Stimulated activated CD4-positive, alpha-beta T cell treated with anti-CD3 and anti-CD28 coated beads, TNF-alpha, amount 100 ng/mL, for 4 hours (primary cell): ENCODE measurements at places on chromosomes 12 and 14.

DNA sequence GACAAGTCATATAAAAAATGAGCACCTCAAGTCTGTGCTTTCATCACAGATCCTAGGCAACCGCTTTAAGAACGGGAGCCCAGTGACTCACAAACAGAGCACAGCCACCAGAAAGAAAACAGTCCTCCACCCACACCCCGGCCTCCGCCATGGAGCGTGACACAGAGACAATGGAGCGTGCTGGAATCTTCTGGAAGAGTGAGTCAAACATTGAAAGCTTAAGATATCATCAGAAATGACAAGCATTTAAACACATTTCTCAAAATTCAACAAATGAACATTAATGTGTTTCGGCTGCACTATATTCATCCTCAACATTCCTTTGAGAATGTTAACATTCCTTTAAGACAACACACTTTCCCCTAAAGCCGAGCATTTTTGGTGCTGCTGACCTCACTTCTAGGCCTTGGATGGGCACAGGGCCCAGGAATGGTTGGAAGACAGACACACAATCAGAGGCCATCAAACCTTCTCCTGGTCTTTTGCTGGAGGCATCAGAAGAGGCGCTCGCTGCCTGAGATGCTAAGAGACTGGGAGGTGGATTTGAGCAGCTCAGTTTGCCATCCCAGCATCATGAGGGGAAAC lies 23.6 kb upstream of the TMEM132D start:
- DNase-seq: no peak

- no peak for DNase-seq
These were observed 1385.8 kb upstream of the FLRT2 start for GRCh38 chr14:84144166-84144565.

- no peak for DNase-seq
These were observed 156.2 kb downstream of the ETV6 start for GRCh38 chr12:11805680-11806079.

DNA sequence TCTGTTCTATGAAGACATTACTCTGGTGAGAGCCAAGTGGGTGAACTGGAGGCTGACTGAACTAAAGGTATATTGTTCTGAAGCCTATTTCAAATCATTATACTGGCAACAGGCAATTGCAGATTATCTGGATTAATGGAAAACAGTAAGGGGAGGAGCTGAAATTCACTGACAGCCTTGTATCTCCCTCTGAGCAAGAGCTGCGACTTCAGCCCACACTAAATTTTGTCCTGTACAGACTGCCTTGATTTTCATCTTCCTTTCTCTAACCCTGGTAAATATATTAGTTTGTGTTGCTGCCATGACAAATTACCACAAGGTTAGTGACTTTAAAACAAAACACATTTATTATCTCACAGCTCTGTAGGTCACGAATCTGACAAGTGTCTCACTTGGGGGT lies 231.1 kb downstream of the SLC2A13 start:
- DNase-seq: no peak

GRCh38 chr14:51392416-51392815 lies 152.4 kb downstream of the TMX1 start:
- DNase-seq: no peak

DNA sequence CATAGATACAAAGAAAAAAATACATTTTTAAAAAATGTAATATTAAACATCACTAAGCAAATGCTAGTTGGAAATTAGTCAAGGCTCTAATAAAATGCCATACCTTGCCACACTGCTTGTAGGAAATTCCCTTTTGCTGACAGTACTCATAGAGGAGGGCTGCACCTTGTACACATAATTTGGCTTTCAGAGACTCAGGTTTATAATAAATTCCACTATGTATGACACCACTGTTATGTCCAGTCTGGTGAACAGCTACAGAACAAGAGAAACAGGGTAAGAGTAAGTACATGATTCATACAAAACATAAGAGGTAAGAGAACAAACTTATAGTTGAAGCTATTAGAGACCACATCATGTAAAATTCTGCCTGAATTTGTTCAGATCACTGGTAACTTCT lies 10.1 kb downstream of the L2HGDH start:
- DNase-seq: no peak

DNA sequence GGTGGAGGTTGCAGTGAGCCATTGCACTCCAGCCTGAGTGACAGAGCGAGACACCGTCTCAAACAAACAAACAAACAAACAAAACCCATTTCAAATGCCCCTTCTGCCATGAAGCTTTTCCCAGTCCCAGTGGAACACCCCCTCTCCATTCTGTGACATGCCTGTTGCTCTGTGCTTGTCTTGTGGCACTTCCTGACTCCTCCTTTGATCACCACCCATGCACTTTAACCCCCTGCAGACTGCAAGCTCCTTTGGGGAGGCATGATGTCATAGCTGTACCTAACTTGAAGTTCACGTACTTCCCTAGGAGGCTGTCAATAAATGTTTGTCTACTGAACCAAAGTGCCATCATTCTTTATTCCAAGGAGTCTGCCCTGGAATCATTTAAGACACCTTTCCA lies 64.7 kb downstream of the TMCC3 start:
- no peak for DNase-seq

DNA sequence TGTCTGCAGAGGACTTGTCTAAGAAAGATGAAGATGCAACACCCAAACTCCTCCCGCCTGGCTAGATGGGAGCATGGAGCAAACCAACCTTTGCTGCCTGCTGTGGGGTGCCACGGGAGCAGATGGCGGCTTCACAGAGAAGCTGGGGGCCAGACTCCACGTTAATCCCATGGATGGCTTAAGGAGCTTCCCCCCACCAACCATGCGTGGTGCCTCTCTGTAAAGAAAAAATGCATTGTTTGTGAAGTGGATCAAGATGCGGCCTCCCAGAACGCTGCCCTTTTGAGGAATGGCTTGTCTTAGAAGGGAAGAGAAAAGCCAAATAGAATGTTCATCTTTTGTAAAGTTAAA lies 15.6 kb downstream of the MVK start:
- DNase-seq: no peak

GRCh38 chr12:65529771-65530435 lies 251.4 kb downstream of the MSRB3 start:
- no peak for DNase-seq

DNA sequence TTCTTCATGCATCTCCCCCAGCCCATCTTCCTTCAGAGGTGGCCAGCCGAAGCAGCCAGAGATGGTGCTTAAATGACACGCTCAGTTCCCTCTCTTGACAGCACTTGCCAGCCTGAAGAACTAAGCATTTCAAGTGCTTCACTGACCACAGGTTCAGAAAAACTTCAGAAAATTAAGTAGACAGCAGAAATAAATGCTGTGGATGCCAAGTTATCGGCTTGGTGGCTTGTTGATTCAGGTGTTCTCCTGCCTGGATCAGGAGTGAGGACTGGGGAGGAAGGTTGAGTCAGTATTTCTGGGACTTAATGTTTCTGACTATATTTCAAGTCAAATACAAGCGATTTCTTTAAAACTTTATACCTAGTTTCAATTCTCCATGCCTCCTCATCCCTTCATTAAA lies 58.2 kb downstream of the CRACR2A start:
- DNase-seq: no peak

DNA sequence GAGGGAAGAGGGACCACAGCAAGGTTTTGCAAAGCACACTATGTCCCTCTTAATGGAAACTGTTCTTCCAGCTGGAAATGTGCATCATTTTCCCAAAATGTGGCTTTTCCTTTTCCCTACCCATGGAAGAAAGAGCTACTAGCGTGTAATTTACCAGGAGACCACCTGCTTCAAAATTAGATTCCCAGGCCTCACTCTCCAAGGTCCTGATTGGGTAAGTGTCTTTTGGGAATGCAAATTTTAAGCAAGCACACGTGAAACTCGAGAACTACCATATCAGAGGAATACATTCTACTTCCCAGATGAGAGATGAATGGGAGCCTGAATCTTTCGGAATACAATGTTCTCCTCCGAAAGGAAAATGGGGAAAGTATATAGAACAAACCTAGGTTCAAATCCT lies 201.6 kb upstream of the NOS1 start:
- DNase-seq: no peak

DNA sequence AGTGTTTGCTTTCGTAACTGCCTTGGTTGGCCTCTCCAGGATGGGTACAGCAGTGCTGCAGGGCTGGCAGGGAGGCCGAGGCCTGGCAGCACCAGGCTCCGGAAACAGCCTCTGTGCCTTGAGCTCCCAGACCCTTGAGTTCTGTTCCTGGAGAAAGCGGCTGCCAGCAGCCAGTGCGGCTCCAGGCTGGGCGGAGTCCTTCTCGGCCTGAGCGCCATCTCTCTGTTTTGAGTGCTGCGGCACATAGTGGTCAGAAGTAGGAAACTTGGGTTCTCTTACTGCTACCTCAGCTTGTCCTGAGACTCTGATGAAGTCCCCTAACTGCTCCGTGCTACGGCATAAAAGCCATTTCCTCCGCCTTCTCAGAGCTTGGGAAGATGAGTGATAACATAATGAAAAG lies 65.9 kb downstream of the KCNA1 start:
- DNase-seq: no peak

DNA sequence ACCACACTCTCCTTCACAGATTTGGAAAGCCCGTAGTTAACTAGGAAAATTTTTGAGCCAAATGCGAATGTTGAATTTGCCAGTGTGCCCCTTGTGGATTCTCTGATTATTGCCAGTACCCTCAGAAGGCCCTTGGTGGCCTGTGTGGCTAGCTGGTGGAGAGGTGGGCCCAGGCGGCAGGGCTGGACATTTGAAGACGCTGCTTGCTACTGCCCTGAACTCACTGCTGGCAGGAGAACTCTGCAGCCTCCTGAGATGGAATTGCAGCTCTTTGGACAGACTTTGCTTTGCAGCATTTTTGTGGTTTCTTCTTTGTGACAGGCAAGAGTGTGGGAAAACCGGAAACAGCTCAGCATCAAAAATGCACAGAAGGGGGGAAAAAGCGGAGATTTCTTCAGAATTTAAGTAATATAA lies 97.6 kb downstream of the TGFB3 start:
- DNase-seq: no peak

DNA sequence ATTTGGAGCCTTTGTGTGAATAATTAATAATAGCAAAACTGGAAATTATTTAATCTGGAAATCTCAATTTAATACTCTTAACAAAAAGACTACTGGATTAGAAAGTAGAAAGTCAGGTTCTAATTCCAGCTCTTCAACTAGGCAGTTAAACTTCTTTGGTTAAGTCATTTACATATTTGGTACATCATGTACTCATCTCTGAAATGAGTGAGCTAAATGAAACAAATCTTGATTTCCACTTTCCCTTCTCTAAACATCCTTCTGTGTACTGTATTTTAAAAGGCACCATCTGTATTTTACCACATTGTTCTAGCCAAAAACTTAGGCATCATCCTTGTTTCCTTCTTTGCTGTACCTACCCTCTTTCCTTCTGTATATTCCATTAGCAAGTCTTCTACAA lies 26.9 kb downstream of the CRADD start:
- no peak for DNase-seq

DNA sequence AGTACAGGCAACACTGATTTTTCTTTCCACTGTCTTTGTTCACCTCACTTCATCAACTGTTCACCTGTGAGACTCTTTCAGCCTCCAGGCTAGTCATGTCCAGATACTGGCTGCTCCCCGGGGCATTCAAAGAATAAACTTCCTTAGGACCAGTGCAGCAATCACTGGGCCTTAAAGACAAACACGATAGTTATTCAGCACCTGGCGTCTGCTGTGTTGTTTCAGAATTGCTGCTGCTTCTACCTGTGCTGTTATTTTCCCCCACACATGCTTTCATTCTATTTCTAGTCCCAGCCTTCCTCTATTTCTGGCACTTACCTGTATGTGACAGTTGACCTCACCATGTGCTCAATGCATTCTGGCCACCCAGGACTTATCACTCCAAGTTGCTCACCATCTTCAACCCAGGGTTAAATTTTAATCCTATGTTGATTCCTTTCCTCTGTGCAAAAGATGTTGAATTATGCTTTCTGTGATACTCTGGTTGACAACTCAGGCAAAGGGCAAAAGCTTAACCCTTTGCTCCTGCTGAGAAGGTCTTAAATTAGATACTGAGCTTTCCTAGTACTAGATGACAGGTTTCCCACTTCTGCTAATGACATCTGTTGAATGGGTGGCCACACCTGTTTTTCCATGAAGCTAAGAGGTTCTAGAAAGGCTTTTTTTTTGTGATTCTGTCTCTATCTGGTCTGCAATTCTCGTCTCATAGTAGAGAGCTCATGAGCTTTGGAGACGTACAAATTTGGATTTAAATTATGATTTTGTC lies 41.4 kb downstream of the PTPRQ start:
- no peak for DNase-seq

DNA sequence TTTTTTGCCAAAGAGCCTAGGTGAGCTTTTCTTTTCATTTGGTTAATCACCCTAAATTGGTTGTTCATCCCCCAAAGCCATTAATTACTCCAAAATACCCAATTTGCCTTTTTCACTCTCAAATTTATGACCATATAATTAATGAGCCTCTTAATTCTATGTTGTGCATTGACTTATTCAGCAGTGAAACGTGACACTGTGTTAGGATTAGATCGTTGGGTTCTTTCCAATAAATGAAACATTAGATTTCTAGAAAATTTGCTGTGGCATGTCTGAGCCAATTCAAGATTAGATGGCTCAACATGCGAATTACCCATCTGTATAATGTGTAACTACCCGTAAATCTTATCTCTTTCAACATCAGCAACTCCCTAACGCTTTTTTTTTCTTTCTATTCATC lies 273.4 kb downstream of the BMP4 start:
- DNase-seq: no peak

DNA sequence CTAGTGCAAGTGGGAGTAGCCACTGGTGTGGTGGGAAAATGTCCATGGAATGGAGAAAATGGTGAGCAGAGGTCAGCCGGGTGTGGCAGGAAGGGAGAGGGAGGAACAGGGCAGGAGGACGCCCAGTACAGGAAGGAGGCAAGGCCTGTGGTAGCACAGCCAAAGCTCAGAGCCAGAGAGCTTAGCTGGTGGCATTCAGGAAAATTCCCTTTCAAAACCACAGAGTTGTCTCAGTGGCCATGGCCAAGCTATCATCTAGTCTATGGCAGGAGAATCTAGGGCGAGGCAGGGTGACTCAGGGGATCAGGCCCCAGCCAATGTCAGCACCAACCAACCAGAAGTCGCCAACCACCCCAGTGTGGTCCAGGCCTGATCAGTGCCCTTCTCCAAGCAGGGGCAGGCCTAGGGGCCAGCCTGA lies 67.7 kb upstream of the DDX11 start:
- no peak for DNase-seq

DNA sequence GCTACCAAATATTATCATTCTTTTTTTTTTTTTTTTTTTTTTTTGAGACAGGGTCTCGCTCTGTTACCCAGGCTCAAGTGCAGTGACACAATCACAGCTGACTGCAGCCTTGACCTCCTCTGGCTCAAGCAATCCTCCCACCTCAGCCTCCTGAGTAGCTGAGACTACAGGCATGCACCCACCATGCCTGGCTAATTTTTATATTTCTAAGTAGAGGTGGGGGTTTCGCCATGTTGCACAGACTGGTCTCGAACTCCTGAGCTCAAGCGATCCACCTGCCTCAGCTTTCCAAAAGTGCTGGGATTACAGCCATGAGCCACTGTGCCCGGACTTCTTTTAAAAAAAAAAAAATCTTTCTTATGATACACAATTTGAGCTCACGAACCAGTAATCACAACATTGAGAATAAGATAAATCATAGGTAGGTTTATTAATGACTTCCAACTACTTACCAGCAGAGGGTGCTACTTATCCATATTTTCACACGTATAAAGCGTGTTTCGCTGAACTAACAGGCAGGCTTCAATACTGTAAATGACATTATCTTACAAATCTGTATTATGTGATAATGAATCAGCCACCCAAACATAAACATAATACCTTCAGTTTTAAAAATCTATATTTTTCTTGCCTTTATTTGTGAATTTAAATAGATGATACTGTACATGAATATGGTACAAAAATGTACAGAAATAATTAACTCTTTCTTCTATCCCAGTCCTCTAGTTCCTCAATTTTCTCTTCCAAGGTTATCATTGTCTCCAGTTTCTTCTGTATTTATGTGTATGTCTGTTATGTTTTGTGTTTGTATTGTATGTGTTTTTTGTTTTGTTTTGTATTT lies 42.5 kb upstream of the BCAT1 start:
- DNase-seq: no peak
